ENCODE measurements at places on chromosomes 5 and 9.
A peak's percentile ranks its signal among the peaks of the same experiment; 100 is the strongest.

GRCh38 chr5:170720179-170720578 is 63.3 kb upstream of the GABRP start:
- DNase-seq: no peak

- no peak for DNase-seq
Measured at GRCh38 chr5:140109018-140109758, 4.7 kb upstream of the PURA start.

GRCh38 chr5:145946112-145946861 is 9.9 kb downstream of the SH3RF2 start:
- no peak for DNase-seq

DNA sequence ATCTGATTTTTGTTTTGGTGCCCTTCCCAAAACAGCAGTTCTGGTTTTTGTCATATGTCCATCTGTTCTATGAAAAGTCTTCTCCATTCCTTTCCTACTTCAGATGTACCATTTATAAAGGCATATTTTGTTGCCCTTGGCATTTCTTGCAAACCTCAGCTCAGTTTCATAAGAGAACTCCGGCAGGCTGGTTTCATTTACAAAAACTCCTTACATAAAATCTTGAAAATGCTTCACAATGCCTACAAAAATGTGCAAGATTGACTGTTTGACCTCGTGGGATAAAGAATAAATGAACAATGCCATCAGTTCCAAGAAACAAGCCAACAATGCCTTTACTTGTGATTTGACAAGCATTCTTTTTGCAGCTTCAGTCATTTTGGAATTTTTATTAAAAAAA is 39.1 kb upstream of the CTNNAL1 start:
- no peak for DNase-seq

GRCh38 chr5:115535479-115536035 is 9.0 kb downstream of the FEM1C start:
- DNase-seq: no peak

- DNase-seq: no peak
Measured at GRCh38 chr5:109421956-109422355, 12.2 kb upstream of the PJA2 start.

GRCh38 chr5:16057277-16057676 is 122.3 kb downstream of the MARCHF11 start:
- DNase-seq: no peak

DNA sequence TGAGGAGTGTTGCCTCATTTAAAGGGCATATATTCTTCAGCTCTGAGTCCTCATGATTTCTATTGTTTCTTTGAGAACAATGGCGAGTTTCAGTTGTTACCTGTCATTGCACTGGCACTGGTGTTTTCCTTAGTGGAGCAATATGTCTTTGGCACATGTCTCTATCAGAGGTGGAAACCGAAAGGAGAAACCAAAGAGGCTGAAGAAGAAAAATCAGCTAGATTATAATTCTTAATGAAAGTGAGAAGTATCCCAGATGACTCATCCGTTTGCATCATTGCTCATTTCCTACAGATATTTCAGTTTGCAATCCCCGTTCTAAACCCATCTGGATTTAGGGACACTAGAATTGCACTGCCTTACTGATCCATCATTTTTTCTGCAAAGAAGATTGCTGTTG is 324.6 kb downstream of the TMEM232 start:
- DNase-seq: no peak

DNA sequence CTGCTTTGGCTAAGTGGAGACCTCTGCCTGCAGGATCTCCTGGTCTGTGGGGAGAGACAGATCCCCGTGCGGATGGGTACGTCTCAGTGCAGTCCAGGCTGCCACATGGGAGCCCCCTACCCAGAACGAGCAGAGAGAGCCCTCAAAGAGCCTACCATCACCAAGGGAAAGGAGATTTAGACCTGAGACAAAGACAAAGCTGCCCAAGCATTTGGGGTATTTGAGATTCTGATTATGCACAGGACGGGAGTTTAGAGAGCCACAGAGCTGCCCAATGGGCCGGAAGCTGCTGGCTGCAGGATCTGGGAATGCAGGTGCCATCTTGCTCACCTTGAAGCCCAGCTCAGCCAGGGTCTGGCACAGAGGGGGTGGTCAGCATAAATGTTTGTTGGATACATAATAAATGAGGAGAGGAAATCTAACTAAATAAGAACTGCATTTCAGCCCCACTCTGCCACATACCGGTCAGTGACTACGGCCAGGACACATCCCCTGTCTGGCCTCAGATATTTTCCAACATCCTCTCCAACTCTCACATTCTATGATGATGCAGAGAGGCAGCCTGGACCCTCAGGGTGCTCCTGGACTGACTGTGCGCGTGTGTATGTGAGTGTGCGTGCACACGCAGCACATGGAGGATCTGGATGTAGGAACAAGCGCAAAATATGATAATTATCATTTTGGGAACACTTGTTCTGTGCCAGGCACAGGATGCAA is 157.8 kb downstream of the FGF18 start:
- no peak for DNase-seq

GRCh38 chr5:83277953-83278352 is 193.6 kb upstream of the VCAN start:
- DNase-seq: no peak

- no peak for DNase-seq
Measured at GRCh38 chr5:77316871-77317661, 106.6 kb downstream of the PDE8B start.

DNA sequence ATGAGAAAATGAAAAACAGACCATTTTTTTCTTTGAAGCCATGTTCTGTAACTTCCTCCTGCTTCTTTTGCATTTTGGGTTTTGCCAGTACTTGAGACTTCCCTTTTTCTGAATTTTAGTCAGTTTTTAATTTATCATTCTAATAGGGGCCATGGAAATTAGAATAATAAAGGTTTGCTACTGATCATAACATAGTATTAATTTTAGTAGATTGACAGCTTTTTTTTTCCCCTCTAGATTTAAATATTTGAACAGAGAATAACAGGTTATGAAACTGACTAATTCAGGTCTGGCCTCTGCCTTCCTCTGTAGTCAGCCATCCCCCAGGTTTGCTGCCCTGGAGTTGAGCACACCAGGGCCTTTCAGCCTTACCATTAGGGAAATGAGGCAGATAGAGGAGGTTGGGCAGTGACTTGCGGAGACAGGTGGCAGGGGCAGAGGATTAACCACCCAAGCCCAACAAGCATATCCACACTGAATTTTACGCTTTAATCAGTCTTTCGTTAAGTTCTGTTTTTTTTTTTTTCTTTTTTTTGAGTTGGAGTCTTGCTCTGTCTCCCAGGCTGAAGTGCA is 80.1 kb upstream of the TNFAIP8 start:
- peak; percentile 28 for DNase-seq

- no peak for DNase-seq
Measured at GRCh38 chr5:178078197-178079010, 34.9 kb upstream of the N4BP3 start.

Measured in activated CD4-positive, alpha-beta T cell treated with anti-CD3 and anti-CD28 coated beads, Interleukin-2, amount 50 U/mL, for 4 hours (primary cell).